HepG2 (cell line): ENCODE measurements at places on chromosomes 16 and 17. TPM values are rescaled to one million over a fixed set of nuclear protein-coding genes. Genes with fewer than 3 reads are reported as not detected.

The C17orf100 gene
- total RNA-seq = 3.6 and 4.1 TPM in 2 replicates

The CRYBA1 gene
- not detected in 2 replicates for total RNA-seq

The SLC6A2 gene
- total RNA-seq = 0.65 and 0.66 TPM in 2 replicates

The RDM1 gene
- 0.40 TPM in 1 of 2 replicates, not detected in the other for total RNA-seq

The KRT20 gene
- total RNA-seq = 0.13 and 0.14 TPM in 2 replicates

The CCP110 gene
- 11.1 and 19.9 TPM in 2 replicates for total RNA-seq

The KNOP1 gene
- total RNA-seq = 57.5 and 80.3 TPM in 2 replicates

The ZFPM1 gene
- total RNA-seq = 3.4 and 3.8 TPM in 2 replicates

The SOX15 gene
- total RNA-seq = 0.18 TPM in 1 of 2 replicates, not detected in the other

The CSH2 gene
- total RNA-seq = not detected in 2 replicates

The PSME3 gene
- total RNA-seq = 135 and 202 TPM in 2 replicates

The NKD1 gene
- total RNA-seq = 59.0 and 70.4 TPM in 2 replicates

The RAC3 gene
- total RNA-seq = 4.0 and 10.5 TPM in 2 replicates

The OR1A1 gene
- total RNA-seq = not detected in 2 replicates

The TBX6 gene
- total RNA-seq = 0.24 TPM in 1 of 2 replicates, not detected in the other

The MYH2 gene
- not detected in 2 replicates for total RNA-seq

The FLYWCH1 gene
- 9.9 and 12.4 TPM in 2 replicates for total RNA-seq

The TP53TG3D gene
- not detected in 2 replicates for total RNA-seq

The ARL5C gene
- total RNA-seq = not detected in 2 replicates

The CIBAR2 gene
- total RNA-seq = not detected in 2 replicates

The WSCD1 gene
- total RNA-seq = 2.2 and 2.7 TPM in 2 replicates

The KANSL1 gene
- total RNA-seq = 59.6 and 60.9 TPM in 2 replicates

The SLC16A13 gene
- 1.9 and 3.0 TPM in 2 replicates for total RNA-seq

The ST6GALNAC1 gene
- not detected in 2 replicates for total RNA-seq

The SMIM36 gene
- not detected in 2 replicates for total RNA-seq

The MYH3 gene
- total RNA-seq = 1.6 and 4.5 TPM in 2 replicates

The TP53TG3B gene
- not detected in 2 replicates for total RNA-seq

The MYCBPAP gene
- 0.24 and 0.36 TPM in 2 replicates for total RNA-seq

The FN3K gene
- total RNA-seq = 12.2 and 22.0 TPM in 2 replicates

The USP43 gene
- total RNA-seq = 1.3 and 2.2 TPM in 2 replicates

The CCL5 gene
- 0.13 TPM in 1 of 2 replicates, not detected in the other for total RNA-seq

The GP1BA gene
- not detected in 2 replicates for total RNA-seq

The C16orf46 gene
- total RNA-seq = 0.38 and 1.9 TPM in 2 replicates
